ENCODE measurements at places on chromosomes 4 and X.

- no peak for DNase-seq
These were observed 68.9 kb downstream of the SH2D1A start for GRCh38 chrX:124415115-124415800.

DNA sequence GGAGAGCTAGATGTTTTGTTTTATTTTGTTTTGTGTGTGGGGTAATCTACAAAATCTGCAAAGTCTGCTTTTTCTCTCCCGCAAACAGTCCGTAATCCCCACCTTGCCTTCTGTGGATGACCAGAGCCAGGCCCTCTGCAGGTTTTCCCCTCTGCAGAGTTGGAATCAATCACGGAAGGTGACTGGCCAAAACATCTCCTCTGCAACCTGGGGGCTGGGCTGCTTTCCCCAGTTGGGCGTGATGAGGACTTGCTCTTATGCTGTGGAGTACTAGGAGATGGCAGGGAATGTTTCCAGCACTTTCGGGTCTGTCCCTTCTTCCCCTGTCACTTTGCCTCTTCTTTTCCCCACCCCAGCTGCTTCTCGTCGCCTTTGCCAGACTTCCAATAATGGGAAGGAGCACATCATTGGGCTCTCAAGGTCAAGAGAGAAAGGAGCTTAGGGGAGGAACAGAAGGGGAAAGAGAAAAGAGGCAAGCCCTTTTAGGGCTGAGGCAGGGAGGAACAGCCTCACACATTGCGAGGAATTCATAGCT, 1.1 kb downstream of the TMEM35A start:
- DNase-seq: no peak

GRCh38 chrX:440636-441035, 53.9 kb upstream of the PPP2R3B start:
- DNase-seq: no peak

- DNase-seq: no peak
These were observed 31.5 kb upstream of the HTRA3 start for GRCh38 chr4:8238036-8238511.

DNA sequence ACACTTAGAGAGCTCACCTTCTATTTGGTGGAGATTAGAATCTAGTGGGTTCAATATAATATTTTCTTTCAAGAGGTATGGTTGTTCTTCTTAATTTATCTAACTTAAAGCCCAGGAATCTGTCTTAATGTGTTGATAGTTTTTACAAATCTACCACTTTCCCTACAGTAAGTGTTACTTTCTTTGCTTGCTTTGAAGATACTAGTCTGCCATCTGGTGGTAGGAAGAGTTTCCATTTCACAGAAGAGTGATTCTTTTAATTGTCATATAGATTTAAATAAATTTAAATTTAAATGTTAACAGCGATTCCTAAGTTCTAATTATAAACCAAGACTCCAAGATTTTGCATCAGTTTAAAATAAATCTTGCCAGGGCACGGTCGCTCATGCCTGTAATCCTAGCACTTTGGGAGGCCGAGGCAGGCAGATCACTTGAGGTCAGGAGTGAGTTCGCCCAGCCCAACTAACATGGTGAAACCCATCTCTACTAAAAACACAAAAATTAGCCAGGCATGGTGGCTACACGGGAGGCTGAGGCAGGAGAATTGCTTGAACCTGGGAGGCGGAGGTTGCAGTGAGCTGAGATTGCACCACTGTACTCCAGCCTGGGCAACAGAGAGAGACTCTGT, 43.5 kb downstream of the NUDT9 start:
- peak; percentile 32 for DNase-seq

GRCh38 chrX:43350935-43351334, 305.2 kb upstream of the MAOA start:
- DNase-seq: no peak

- DNase-seq: no peak
These were observed 25.8 kb downstream of the PPEF1 start for GRCh38 chrX:18733287-18733686.

DNA sequence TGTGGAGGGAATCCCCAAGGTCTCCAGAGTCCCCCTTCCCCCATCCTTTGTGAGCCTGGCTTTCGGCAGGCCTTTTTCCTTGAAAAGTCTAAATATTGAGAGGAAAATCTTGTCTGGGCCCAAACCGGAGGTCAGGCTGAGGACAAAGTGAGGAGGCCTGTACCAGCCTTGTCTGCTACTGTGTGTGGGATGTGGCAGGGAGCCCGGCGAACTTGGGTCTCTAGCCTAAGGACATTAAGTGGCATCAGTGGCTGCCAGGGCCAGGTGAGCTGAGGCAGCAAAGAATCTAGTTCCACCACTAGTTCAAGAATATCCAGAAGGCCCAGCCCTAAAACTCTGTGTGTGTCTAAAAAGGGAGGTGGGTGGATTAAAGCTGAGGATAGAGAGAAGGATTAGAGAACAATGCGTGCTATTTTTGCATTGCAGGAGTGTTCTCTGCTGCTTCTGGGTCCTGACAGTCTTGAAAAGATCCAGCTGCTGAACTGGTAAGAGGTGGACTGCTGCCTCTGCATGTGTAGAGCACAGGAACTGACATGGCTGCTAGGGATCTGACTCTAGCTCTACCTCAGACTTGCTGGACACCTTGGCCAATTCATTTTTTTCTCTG, 1.2 kb upstream of the AMER1 start:
- peak; percentile 5 for DNase-seq

GRCh38 chrX:93538575-93538974, 134.8 kb downstream of the NAP1L3 start:
- DNase-seq: no peak

- DNase-seq: no peak
These were observed 19.8 kb upstream of the PASD1 start for GRCh38 chrX:151543706-151544105.

GRCh38 chr4:151430740-151431457, 21.9 kb downstream of the FHIP1A start:
- no peak for DNase-seq
